Stimulated activated CD8-positive, alpha-beta memory T cell treated with anti-CD3 and anti-CD28 coated beads, Interleukin-4, amount 100 ng/mL, for 4 hours (primary cell): ENCODE measurements at places on chromosomes 12 and 14.
A peak's percentile ranks its signal among the peaks of the same experiment; 100 is the strongest.

GRCh38 chr14:61472011-61472672 is 150.8 kb downstream of the PRKCH start:
- no peak for DNase-seq

DNA sequence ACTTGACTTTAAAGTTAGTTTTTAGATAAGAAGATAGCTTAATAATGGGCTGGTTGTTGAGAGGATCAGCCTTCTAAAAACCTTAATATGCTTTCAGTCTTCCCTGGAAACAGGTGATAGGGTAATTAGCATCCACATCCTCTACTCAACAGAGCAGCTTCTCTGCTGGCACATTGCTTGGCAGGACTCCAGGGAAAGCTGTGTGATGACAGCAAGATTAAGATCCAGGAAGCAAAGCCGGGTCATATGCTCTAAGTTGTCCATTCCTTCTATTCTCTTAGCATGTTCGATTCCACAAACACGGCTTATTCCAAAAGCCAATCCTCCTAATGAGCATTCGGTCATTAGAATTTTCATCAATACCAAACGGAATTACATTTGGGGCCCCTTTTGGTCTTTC is 87.0 kb downstream of the HMGA2 start:
- no peak for DNase-seq

DNA sequence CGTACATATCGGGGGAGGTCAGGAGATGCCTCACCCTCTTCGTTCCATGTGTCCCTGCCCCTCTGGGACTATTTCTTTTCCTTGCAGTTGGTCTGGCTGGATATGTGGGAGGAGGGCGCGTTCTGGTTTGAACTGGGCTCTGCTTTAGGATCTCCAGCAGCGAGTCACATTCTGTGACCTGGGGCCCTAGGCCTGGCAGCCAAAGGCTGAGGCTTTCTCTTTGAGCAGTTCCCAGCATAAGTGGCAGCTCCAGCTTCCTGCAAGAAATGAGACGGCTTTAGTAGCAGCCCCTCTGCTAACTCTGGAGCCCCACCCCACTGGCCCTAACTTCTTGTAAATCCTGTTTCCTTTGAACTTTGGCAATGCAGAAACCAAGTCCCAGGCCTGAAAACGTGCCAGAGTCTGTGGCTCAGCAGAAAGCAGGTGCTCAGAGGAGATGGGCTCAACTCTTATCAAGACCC is 274.8 kb downstream of the DPF3 start:
- DNase-seq: no peak

DNA sequence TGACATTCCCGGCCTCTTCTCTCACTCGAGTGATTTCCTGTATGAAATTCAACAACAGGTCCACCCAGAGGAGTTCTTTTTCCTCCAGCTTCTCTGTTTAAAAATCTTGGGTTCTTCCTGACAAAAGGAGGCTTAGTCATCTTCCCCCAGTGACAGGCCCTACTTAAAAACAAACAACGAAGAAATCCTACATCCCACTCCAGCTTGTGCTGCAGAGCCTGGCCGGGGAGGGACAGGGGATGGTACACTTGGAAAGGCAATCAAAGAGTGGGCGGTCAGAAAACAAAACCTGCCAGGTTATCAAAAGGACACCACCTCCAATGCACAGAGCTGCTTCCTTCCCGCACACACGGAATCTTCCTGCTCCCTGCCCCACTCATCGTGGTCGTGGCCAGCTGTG is 101.3 kb downstream of the CACNA1C start:
- no peak for DNase-seq

GRCh38 chr14:74211945-74212580 is 27.2 kb upstream of the VSX2 start:
- DNase-seq: no peak

DNA sequence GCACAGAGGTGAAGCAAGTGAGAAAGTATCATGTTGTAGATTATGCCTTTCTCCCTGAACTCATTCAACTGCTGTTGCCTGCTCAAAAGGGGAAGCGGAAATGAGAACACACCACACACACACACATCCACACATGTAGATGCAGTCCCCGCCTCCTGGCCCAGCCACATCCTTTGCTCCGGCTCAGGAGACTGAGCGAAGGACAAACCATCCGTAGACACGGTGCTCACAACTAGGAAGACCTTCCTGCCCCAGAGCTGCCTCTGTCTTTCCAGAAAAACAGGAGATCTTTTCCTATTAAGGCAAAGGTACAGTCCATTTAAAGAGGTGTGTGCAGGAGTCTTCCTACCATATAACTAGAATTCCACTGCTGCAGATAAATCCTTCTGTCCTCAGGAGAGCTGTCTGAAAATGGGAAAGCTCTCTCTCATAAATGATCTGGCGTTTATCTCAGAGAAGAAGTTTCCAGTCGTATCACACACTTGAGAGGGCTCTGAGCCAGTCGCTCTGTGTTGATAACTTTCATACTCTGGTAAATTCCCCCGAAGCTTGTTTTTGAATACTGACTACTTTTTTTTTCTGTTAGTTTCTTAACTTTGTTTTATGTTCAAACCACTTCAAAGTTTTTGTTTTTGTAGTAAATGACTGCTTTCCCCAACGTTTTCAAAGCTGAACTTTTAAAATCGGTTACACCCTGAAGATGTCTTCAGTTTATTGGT is at the start of gene TESPA1:
TSS of gene TESPA1 (minus strand) at position 105 of the 719 bp plus-strand sequence. CDS start 10,200 bp downstream, outside the sequence.
- peak; percentile 70 for DNase-seq

GRCh38 chr12:83190631-83191390 is 504.1 kb downstream of the TMTC2 start:
- DNase-seq: no peak

- DNase-seq: no peak
These were observed 44.4 kb upstream of the PLXNC1 start for GRCh38 chr12:94103986-94104385.

DNA sequence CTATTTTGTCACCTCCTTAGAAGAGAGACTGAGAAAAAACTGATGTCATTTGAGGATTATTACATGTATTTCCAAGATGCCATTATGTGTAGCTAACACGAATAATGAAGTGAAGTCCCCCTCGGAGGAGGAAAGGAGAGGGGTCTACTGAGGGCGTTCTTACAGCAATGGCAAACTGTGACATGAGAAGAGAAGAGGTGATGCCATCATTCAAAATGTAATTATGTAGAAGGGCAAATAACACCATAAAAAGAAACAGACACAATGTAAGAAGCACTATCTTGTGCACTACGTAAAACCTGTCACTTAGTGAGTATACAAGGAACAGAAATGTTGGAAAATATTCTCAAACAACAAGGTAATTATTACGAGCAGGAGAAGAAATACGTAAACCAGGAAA is 126.5 kb downstream of the NELL2 start:
- DNase-seq: no peak

- no peak for DNase-seq
These were observed 17.9 kb downstream of the RECQL start for GRCh38 chr12:21483531-21483930.

GRCh38 chr12:105316931-105317852 is 13.3 kb upstream of the C12orf75 start:
- DNase-seq: no peak

- no peak for DNase-seq
These were observed 485.7 kb downstream of the ZFP36L1 start for GRCh38 chr14:68306934-68307789.

DNA sequence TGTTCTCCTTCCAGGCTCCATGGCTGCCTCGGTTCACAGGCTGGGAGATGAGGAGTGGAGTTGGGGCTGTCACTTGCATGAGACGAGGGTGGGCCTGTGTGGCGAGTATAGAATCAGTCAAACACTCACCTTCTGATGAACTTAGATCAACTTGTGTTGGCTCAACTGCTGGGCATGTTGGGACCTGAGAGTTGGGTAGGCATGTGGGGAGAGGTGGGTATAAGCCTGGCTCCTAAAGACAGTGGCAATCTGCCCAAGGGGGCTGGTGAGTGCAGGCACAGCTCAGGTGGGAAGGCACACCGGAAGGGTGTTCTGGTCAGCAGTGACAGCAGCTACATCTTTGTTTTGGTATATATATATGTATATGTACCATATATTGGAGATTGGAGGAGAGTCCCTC is 30.1 kb upstream of the TDRD9 start:
- DNase-seq: no peak

DNA sequence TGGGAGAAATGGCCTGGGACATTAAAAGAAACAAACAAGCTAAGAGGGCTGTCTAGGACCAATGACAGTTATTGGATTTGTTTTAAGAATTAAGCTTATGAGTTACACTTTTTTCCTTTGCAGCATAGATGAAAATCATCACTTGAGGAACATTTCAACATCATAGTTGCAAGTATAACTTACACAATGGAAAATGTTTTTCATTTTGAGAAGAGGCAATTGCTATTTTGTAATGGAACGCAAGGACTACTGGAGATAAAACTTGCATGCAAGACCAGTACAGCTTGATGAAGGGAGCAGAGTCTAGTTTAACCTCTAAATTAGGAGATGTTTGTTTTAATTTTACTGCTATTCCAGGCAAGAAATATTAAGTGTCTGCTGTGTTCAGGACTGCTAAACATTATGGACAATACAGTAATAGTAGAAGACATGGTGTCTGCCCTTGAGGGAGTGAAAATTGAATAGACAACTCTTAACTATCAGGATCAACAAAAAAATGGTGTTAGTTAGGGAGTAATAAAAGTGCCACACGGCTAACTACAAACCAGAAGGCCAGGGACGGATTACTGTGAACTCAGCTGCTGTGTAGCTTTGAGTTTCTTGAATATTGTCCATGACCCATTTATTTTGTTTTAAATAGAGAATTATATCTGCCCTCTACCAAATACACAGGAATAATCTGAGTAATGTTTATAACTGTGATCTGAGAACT is 374.5 kb downstream of the RAD51B start:
- DNase-seq: no peak

- DNase-seq: no peak
These were observed 70.1 kb upstream of the PLXNC1 start for GRCh38 chr12:94078138-94078723.

GRCh38 chr14:68705741-68706283 is 87.1 kb downstream of the ZFP36L1 start:
- no peak for DNase-seq
